ENCODE measurements at places on chromosomes 11 and 22.

- DNase-seq: no peak
These were observed 31.7 kb upstream of the GRAMD4 start for GRCh38 chr22:46588279-46589140.

DNA sequence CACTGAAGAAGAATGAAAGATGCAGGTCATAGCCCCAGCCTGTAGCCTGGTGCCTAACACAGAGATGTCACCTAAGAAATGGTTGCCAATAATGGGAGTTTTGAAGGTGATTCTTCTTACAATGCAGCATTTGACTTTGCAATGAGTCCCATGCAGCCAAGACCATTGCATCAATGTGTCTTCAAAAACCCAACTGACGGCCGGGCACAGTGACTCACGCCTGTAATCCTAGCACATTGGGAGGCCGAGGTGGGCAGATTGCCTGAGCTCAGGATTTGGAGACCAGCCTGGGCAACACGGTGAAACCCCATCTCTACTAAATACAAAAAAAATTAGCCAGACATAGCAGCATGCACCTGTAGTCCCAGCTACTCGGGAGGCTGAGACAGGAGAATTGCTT is 89.3 kb upstream of the ASPHD2 start:
- no peak for DNase-seq

DNA sequence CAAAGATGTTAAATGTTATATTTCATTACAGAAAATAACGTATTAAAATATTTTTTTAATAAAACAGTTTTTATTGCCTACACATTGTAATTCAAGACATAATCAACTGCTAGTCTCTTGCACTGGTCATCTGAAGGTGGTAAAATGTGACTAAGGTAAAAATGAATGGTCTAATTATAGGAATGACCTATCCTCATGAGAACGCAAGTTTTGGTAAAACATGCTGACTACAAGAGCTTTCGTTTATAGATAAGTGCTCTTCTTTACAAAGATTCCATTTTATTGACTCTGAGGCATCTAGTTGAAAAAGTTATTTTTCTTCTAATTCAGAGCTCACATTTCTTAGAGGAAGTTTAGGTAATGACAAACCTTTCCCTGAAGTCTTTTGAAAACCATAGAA is 27.3 kb downstream of the LUZP2 start:
- DNase-seq: no peak

GRCh38 chr11:133122256-133122655 is 410.0 kb downstream of the OPCML start:
- no peak for DNase-seq
